Spinal cord (tissue), 10 donors: ENCODE measurements at places on chromosomes 7 and 10.

DNA sequence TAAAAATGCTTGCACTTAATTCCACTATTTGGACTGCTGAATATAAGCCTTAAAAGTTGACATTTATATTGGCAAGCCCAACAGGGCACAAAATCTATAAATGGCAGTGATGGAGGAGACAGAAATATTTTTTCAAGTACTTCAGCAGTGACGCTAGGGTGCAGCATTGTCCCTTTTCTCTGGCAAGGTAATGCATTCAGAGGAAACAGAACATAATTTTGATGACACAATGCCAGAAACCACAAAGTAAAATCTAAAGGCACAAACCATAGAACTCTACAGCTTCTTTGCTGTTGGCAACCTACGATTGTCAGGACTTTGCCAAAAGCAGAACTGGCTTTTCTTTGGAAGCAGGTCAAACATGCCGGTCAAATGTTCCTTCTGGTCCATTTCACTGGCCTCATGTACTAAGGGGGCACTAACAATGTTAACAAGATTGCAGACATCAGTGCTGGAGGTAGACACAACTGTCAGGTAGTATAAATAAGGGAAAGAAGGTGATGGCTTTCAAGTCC, 30.9 kb upstream of the FAM133B start:
- no peak overlapping the region for H3K27ac ChIP-seq
- H3K36me3 ChIP-seq: no peaks in the 10 kb centered on the region
- H3K4me3 ChIP-seq: no peak overlapping the region

DNA sequence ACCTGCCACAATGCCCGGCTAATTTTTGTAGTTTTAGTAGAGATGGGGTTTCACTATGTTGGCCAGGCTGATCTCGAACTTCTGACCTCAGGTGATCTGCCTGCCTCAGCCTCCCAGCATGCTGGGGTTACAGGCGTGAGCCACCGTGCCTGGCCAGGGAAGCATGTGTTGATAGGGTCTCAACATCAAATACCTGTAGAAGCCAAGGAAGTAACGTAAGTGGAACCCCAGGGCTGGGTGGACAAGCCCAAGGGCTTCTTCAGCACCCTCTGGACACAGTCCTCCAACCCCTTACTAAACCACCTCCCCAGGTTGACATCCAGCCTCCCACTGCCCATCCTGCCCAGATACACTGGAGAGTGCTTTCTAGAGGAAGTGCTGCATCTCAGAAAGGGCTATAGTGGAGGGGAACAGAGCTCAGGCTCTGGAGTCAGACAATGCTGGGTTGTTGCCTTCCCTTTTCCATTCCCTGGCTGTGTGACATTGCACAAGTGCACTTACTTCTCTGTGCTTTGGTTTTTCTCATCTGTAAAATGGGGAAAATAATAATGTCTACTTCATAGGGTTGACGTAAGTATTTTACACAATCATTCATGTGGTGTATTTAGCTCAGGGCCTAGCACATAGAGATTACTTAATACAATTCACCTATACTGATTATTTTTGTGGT, 73.9 kb upstream of the KAT6B start:
- peaks cover 22% of the 10 kb centered on the region for H3K4me1 ChIP-seq
- no peaks in the 10 kb centered on the region for H3K36me3 ChIP-seq
- no peak overlapping the region for H3K4me3 ChIP-seq
- H3K27ac ChIP-seq: no peak overlapping the region
- no peaks in the 10 kb centered on the region for H3K27me3 ChIP-seq
- no peak for DNase-seq

- H3K4me3 ChIP-seq: peak overlapping the region; percentile 36
- peaks cover 16% of the 10 kb centered on the region for H3K36me3 ChIP-seq
- peaks cover 59% of the 10 kb centered on the region for H3K4me1 ChIP-seq
- no peak for DNase-seq
- peaks cover 19% of the 10 kb centered on the region for H3K27me3 ChIP-seq
Measured at GRCh38 chr7:44323381-44324203, 1.8 kb downstream of the CAMK2B start.

DNA sequence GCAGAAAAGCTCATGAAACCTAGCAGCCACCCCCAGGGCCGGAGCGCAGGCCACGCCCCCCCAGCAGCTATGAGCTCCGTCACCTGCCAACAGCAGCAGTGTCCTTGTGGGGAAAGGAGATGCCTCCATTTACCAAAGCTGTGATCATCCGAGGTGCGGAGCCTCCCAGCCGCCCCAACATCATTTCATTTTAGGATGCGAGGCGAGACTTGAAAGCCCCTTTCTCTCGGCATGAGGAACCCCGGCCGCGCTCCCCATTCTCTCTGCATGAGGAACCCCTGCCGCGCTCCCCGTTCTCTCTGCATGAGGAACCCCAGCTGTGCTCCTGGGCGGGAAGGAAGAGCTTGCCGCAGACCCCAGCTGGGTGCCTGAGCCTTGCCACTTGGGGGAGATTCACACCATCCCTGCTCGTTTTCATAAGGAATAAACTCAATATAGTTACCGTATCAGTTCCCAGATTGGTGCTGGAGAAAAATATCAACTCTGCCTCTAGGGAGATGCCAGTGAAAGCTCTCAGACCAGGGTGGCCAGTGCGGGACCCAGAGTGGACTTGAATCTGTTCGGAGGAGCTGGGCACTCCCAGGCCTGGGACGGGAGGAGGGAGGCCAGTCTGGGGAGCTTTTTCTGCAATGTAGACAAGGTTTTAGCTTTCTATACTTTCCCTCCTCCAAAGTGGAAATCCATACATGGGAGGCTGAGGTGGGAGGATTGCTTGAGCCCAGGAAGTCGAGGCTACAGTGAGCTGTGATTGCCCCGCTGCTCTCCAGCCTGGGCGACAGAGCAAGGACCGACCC, 35.0 kb downstream of the JAKMIP3 start:
- H3K4me1 ChIP-seq: peaks cover 10% of the 10 kb centered on the region
- H3K27ac ChIP-seq: no peak overlapping the region
- no peaks in the 10 kb centered on the region for H3K27me3 ChIP-seq
- no peak for DNase-seq

GRCh38 chr10:75512203-75512933, 80.9 kb downstream of the LRMDA start:
- H3K36me3 ChIP-seq: no peaks in the 10 kb centered on the region
- no peak overlapping the region for H3K4me3 ChIP-seq
- DNase-seq: no peak
- peaks cover 3% of the 10 kb centered on the region for H3K4me1 ChIP-seq
- H3K27me3 ChIP-seq: no peaks in the 10 kb centered on the region
